Skin of body (tissue), 3 donors: ENCODE measurements at places on chromosomes 11 and 22. TPM values are rescaled to one million over a fixed set of nuclear protein-coding genes. Genes with fewer than 3 reads are reported as not detected.

- no peak for DNase-seq
Measured at GRCh38 chr11:78860720-78861422, 286.2 kb upstream of the NARS2 start.

KRTAP5-1 gene
- total RNA-seq, result 0.30 TPM

GRCh38 chr11:29913352-29913751 is 103.5 kb downstream of the KCNA4 start:
- no peak for DNase-seq

OR8G1 gene
- not detected for total RNA-seq

- no peak for DNase-seq
Measured at GRCh38 chr22:40000171-40000570, 5.4 kb downstream of the FAM83F start.
